ENCODE measurements at places on chromosomes 2 and 18. TPM values are rescaled to one million over a fixed set of nuclear protein-coding genes. Genes with fewer than 3 reads are reported as not detected.
A peak's percentile ranks its signal among the peaks of the same experiment; 100 is the strongest.

- DNase-seq = peak; percentile 82
Observed at GRCh38 chr2:43225093-43225787, 1.2 kb downstream of the ZFP36L2 start.

- no peak for DNase-seq
Observed at GRCh38 chr18:67241299-67241698, 275.2 kb downstream of the DSEL start.

DNA sequence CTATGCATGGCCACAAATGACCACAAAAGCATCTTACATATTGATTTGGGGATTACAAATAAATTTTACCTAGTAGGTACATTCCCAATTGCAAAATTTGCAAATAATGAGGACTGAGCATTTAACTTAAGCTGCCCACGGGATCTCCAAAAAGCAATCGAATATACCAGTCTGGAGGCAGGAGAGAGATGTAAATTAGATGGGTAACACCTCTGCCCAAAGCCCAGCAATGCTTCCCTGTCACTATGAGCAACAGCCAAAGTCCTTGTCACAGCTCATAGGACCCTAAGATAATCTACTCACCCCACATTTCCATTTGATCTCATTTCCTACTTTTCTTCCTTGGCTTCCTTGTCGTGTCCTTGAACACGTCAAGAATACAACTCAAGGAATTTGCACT lies 172.2 kb downstream of the SUCLG1 start:
- no peak for DNase-seq

- peak; percentile 64 for DNase-seq
Observed at GRCh38 chr2:219713110-219713509, 85.7 kb downstream of the SLC4A3 start.

DNA sequence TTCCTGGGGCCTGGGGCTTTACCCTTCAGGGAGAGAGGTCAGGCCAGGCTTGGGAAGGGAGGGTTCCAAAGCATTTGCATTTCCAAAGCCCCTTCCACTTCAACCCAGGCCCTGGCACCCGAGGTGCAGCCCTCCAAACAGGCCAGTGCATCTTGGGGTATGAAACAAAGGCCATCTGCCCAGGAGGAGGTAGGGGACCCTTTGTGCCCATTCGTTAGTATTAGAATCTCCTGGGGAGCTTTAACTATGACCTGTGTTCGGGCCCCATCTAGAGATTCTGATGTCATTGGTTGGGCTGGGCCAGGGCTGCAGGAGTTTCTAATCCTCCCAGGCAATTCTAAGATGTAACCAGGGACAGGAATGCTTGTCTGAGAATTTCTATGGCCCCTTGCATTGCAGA lies 73.6 kb downstream of the CIB4 start:
- no peak for DNase-seq

DNA sequence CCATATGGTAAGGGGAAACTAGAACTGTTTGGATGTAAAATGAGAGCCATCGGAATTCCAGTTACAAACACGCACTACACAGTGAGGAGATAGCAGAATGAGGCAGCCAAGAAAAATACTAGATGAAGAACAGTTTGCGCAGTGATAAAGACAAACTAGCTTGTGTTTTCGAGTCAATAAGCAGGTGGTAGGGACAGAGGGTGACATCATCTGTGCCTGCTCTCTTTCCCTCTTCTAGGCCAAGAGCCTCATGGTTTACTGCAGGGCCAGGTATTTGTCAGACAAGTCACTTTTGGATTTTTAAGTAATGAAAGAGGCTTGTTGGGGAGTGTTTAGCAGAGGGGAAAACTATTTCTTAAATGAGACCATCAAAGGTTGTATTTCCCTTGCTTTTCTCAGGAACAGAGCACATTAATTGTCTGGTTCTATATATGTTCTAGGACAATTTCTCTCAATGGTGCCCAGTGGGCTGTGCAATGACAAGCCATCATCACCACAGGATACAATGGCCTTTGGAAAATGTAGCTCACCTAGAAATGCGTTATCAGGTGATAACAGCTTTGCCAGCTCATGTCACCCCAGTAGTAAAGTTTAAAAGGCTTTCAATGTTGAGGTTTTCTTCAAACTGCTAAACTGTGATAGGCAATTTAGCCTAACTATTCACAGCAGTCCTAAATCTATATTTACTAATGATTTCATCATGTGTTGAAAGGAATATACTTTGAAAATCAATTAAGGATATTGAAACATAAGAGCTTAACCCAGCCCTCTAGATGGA lies 1210.3 kb upstream of the ZEB2 start:
- no peak for DNase-seq

GRCh38 chr18:73462092-73462491 lies 594.3 kb upstream of the NETO1 start:
- no peak for DNase-seq

- no peak for DNase-seq
Observed at GRCh38 chr18:50092245-50092805, 102.6 kb downstream of the MYO5B start.

Gene ALK
- total RNA-seq = not detected

Gene FOXI3
- not detected for total RNA-seq

Gene SFT2D3
- total RNA-seq = 9.4 TPM

Gene LGALSL
- 3.8 TPM for total RNA-seq

Gene COL4A3
- total RNA-seq = 7.2 TPM
